ENCODE measurements at places on chromosomes 16 and 17.

GRCh38 chr17:79947351-79948031 lies 88.2 kb downstream of the TBC1D16 start:
- no peak for DNase-seq

- no peak for DNase-seq
Observed at GRCh38 chr17:8142158-8142886, 9.9 kb downstream of the PER1 start.

GRCh38 chr17:66654106-66654740 lies 180.7 kb upstream of the CACNG5 start:
- no peak for DNase-seq

DNA sequence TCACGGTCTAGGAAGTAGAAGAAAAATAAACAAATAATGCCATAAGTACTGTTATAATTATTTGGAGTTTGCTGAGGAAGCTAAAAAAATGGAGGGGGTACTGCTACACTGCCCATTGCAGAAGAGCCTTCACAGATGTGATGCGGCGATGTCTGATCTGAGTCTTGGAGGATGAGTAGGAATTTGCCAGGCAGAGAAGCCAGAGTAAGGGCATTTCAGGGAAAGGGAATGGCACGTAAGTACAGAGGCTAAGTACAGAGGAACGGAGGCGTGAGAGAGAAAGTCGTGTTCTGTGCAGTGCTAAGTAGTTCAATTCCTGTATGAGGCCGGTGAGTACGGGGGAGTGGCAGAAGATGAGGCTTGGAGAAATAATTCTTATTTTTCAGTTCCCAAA lies 741 bp upstream of the GRB2 start:
- no peak for DNase-seq

GRCh38 chr16:89323120-89323960 lies 105.8 kb downstream of the ZNF778 start:
- no peak for DNase-seq

All from right renal pelvis (tissue), 4 donors.